ENCODE measurements at places on chromosomes 5 and 9. TPM values are rescaled to one million over a fixed set of nuclear protein-coding genes. Genes with fewer than 3 reads are reported as not detected.

Gene MCC
- 2.9 TPM for total RNA-seq

Gene MATR3
- total RNA-seq: 272 TPM

Gene SNCB
- not detected for total RNA-seq

Gene SH3PXD2B
- 0.47 TPM for total RNA-seq

Gene EQTN
- not detected for total RNA-seq

Gene SPINK1
- total RNA-seq: not detected

Gene CNTRL
- total RNA-seq: 115 TPM

Gene GLRA1
- total RNA-seq: not detected

Gene ALDH7A1
- 5.3 TPM for total RNA-seq

Gene MYOZ3
- not detected for total RNA-seq

Gene NSD1
- total RNA-seq: 130 TPM

Gene SLC34A1
- total RNA-seq: 0.16 TPM

Gene MED10
- 70.0 TPM for total RNA-seq

Gene KIF4B
- not detected for total RNA-seq

Gene FCHO2
- 4.6 TPM for total RNA-seq

Gene FAM221B
- not detected for total RNA-seq

Gene PCDHGB2
- 0.81 TPM for total RNA-seq

Gene CDKN2A
- total RNA-seq: 0.94 TPM

Gene CKMT2
- total RNA-seq: 0.78 TPM

Gene ADRB2
- 2.2 TPM for total RNA-seq

Gene SPINK6
- not detected for total RNA-seq

Gene RALGPS1
- total RNA-seq: 5.5 TPM

Gene MEGF10
- total RNA-seq: 0.22 TPM

Gene JAKMIP2
- 0.44 TPM for total RNA-seq

Gene STKLD1
- 1.3 TPM for total RNA-seq

Gene DRD1
- total RNA-seq: not detected

Gene BHMT
- not detected for total RNA-seq

Gene CFAP77
- not detected for total RNA-seq

Gene ENC1
- 0.65 TPM for total RNA-seq

Gene PLPP7
- total RNA-seq: 0.86 TPM

Gene F12
- not detected for total RNA-seq

Gene SLC35A4
- 58.3 TPM for total RNA-seq

Gene CD74
- total RNA-seq: 288 TPM

Gene BTNL8
- total RNA-seq: not detected
